ENCODE measurements at places on chromosomes 12 and 14.

GRCh38 chr14:74155287-74155686 is 70.5 kb downstream of the LIN52 start:
- DNase-seq, result no peak

GRCh38 chr14:36619131-36619530 is 36.7 kb upstream of the NKX2-8 start:
- no peak for DNase-seq

DNA sequence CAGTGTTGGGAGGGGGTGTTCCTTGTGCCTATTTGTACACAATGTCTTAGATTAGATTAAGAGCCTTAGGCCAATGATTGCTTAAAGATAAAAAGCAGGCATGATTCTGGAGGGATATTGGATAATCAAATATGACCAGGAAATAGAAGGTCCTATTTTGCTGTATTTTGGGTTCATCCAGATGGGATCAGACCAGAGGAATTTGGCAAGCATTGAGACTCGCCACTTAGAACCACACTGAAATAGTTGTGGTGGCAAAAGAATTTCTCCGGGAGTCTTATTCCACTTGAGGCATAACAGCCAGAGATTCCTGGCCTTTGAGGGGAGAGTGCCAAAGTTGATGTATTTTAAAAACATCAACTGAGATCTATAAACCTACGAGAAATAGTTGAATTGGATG is 327.2 kb downstream of the RAD51B start:
- DNase-seq, result no peak

DNA sequence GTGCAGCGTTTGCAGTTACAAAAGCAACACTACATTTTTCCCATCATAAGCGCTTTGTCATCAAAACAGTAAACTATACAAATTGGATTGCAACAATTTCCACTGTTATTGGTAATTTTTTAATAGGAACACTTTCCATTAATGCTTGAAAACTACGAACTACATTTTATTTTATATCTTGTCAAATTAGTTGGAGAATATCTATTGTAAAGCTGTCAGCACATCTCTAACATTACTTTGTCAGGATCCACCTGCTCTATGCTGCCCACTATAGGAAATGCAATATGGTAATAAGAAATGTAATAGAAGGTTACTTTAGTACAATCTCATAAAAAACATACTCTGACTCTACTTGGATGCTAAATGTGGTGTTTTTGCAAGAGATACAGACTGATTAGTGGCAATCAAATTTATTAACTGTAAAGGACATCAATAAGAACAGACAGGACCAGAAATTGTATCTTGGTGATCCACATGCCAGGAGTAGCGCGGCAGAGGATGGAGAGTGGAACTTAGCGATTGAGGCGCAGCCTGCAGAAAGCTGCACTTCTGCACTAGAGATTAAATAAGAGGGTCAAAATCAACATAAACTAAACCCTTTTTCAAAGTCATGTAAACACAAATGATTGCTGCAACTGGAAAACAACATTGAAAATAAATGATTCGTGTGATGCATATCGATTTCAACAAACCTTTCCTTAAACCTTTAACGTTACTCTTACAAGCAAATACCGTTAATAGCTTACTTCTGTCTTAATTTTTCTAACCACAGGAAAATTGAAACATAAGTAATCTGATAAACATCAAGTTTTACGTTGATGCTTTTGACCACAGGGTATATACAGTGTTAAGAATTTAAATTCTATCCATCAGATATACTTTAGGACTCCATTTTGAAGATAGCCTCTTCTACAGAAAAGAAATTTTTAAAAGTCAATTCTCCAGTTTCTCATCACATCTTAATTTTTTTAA is 3.6 kb upstream of the ARID2 start:
- no peak for DNase-seq

DNA sequence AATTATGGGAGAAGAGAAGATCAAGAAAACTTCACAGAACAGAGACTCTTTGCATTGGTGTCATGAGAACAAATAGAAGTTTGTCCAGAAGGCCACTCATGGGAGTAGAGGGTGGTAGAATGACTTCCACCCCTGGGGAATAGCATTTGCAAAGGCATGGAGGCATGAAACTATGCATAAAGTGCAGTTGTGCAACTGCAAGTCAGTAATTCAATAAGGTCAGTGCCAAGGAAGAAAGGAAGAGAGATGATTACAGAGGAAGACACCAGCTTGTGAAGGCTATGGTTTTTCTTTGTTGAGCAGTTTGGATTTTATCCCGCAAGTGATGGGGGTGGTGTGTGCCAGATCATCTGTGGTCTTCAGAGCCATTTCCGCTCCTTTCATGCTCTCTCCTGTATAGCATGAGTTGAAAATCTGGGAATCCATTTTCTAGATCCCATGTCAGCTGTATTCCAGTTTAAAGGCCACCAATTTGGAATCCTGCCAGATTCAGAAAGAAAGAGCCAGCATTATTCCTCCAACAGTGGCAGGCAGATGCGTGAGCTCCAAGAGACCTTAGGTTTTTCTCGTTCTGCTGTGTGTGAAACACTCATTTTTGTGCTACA is 67.6 kb upstream of the GRIN2B start:
- DNase-seq, result no peak

- DNase-seq, result no peak
Observed at GRCh38 chr14:35368139-35368460, 36.4 kb downstream of the NFKBIA start.

DNA sequence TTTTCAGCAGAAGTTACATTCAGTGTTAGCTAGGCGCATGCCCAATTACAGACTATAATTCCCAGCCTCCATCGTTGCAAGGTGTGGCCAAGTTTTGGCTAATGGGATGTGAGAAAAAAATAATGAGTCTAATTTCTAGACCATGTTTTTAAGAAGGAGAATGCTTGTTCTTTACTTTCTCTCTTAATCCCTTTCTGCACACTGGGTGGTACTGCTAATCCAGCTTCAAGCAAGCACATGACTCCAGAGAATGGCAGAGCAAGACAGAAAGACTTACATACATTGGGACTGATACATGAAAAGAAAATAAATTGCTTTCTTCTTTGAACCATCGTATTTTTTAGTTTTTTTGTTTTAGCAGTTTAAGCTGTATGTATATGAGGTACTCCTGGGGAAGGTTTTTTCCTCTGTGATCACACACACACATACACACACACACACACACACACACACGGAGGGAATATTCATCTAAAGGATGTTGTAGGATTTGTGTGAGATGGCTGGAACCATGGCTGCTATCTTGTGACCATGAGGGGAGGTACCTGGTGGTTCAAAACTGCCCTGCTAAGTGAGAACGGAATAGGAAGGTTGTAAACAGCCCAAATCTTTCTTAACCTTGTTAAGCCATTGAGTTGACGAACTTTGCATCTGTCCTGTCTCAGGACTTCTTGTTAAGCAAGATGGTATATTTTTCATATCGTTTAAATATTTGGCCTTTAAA is 34.3 kb upstream of the LTA4H start:
- DNase-seq, result no peak

DNA sequence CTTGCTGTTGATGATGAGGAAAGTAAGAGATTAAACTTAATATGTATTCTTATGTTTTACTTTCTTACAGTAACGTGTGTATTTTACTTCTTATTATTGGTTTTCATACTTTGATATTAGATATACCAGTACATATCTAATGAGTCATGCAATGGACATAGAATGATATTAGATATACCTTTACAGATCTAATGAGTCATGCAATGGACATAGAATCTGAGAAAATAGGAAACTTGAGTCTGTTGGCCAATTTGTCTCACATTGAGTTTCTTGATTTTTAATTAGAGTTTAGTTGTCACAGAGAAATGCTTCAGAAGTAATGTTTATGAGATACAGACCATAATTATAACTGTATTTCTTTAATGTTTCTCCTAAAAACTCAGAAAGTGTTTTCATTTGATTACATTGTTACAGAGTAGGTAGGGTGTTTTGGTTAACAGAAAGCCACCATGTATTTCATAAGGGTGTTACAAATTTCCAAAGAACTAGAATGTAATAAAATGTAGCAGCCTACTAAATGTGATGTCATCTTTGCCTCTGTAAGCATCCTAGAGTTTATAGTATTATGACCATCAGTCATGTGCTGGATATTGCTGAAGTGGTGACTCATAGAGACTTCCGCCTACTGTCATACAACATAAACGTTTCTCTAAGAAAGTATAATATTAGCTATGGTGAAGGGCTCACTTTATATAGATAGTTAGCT is 3.0 kb downstream of the GAS2L3 start:
- DNase-seq, result no peak

GRCh38 chr12:21691515-21691914 is 33.9 kb upstream of the LDHB start:
- DNase-seq, result no peak
